ENCODE measurements at places on chromosomes 6 and 20.

GRCh38 chr6:159875194-159875593 lies 15.6 kb upstream of the MAS1 start:
- DNase-seq = no peak

DNA sequence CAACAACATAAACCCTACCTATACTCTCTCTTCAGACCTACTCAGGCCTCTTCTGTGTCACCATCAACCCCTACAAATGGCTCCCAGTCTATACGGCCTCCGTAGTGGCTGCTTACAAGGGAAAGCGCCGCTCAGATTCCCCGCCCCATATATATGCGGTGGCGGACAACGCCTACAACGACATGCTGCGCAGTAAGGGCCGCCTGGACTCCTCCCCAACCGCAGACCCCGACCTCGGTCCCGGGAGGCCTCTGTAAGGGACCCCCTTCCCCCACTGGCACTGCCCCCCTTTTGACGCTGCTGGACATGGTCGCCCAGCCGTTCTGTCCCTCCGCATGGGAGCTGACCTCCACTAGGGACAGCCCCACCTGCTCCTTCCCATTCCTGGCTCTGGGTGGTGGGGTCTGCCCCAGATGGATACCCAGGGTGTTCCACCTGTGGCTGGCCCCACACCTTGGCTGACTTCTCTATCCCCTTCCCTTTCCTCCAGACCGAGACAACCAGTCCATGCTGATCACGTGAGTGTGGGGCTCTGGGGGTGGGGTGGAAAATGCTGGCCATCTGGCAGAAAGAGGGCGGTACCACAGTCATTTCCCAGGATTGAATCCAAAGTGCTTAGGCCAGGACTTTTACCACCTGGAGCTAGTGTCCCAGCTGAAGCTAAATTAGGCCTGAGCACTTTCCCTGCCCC lies 25.0 kb downstream of the MYH7B start:
- DNase-seq = no peak

DNA sequence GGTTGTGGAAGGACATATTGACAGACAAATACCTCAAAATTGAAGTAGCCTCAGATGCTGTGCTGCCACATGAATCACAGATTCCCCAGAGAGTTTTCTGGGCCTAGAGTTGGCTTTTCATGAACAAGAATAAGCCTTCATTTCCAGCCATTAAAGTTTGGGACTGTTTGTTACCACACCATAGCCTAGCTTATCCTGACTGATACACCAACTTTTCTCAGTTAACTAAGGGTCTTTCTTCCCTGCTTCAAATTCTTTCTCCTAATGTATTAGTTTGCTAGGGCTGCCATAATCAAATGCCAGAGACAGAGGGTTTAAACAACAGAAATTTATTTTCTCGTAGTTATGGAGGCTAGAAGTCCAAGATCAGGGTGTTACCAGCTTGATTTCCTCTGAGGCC lies 237.4 kb upstream of the ZFP64 start:
- no peak for DNase-seq

- DNase-seq = no peak
These were observed 29.7 kb upstream of the PI16 start for GRCh38 chr6:36924778-36925374.

DNA sequence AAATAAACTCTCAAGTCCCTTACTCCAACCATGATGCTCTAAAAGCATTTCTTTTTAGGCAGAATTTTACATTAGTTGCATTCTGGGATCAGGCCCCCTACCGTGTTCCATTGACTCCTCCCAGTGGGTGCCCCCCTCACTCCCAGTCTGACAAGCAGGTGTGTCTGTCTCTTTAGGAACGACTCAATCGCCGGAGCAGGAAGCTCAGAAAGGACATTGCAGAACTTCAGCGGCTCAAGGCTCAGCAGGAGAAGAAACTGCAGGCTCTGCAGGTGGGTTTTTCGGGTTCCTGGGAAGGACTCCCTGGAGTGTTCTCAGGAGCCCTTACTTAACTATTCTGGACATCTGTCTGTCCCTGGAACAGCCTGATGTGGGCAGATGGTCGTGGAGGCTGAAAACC lies 9.9 kb downstream of the TRIM40 start:
- DNase-seq = no peak

Measured in suprapubic skin (tissue), 4 donors.